AG08395 (cell line): ENCODE measurements at places on chromosomes 4 and X.

- DNase-seq, result no peak
These were observed 763.0 kb downstream of the DMD start for GRCh38 chrX:32448320-32448719.

- DNase-seq, result no peak
These were observed 41.8 kb downstream of the EIF4E start for GRCh38 chr4:98887145-98887544.

- peak; percentile 71 for DNase-seq
These were observed 236.1 kb downstream of the OPHN1 start for GRCh38 chrX:68196939-68197791.

- DNase-seq, result no peak
These were observed 47.4 kb downstream of the NRK start for GRCh38 chrX:105869701-105870100.

GRCh38 chr4:99593781-99594641 is 19.4 kb downstream of the MTTP start:
- no peak for DNase-seq

DNA sequence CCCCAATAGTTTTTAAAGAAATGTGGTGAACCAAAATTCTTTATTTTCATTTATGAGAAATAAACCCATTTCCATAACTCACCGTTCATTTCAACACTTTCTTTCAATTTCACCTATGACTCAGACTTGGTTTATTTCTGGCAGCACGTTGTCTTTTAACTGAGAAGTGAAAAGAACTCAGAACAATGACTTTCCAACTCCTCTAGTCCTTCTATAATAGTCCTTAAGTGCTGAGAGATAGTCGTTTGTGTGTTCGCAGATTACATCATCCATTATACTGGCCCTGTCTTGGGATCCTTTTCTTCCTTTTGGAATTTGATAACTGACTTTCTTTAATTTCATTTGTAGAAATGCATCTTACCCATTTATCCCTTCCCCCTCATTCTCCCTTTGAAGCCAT is 113.6 kb downstream of the GLUD2 start:
- DNase-seq, result no peak

DNA sequence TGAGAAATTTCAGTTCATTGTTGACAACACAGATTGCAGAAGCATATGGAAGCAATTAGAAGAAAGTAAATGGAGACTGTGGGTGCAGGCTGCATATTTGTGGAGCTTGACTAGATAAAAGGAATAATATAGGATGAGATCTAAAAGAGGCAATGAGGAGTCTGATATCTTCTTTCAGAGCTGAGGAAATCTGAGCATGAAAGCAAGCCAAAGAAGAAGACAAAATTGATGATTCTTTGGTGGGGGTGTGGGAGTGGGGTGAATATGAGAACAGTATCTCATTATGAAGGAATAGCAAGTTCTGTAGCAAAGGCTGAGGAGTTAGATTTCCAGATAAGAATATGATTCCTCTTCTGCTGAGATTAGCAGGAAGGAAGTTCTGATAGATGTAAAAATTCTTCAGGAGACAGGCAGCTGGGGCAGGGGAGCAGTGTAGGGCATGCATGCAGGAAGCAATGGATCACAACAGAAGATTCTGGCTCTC is 6.1 kb upstream of the PDHA2 start:
- no peak for DNase-seq

GRCh38 chr4:112545346-112545745 is 29.4 kb upstream of the NEUROG2 start:
- no peak for DNase-seq

DNA sequence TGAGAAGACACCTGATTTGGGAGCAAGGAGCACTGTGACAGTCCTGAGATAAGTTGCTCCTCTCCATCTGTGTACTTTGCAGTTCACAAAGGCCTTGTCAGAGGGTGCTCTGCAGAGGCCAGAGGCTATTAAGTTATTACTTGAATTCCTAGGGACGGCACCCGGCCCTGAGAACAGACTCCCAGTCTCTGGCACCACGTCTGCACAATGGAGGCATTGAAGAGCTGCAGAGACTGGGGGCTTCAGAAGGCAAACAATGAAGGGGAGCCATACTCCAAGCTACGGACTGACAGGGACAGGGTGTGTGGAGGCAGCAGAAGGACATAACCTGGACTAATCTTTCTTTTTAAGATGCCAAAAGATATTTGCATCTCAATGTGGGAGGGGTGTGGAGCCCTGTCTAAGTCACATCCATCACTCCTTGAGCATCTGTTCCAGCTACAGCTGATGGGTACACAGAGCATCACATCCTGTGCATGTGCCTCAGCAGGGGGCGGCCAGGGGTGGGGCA is 11.5 kb downstream of the RASGEF1B start:
- no peak for DNase-seq
